ENCODE measurements at places on chromosomes 11 and 22.

DNA sequence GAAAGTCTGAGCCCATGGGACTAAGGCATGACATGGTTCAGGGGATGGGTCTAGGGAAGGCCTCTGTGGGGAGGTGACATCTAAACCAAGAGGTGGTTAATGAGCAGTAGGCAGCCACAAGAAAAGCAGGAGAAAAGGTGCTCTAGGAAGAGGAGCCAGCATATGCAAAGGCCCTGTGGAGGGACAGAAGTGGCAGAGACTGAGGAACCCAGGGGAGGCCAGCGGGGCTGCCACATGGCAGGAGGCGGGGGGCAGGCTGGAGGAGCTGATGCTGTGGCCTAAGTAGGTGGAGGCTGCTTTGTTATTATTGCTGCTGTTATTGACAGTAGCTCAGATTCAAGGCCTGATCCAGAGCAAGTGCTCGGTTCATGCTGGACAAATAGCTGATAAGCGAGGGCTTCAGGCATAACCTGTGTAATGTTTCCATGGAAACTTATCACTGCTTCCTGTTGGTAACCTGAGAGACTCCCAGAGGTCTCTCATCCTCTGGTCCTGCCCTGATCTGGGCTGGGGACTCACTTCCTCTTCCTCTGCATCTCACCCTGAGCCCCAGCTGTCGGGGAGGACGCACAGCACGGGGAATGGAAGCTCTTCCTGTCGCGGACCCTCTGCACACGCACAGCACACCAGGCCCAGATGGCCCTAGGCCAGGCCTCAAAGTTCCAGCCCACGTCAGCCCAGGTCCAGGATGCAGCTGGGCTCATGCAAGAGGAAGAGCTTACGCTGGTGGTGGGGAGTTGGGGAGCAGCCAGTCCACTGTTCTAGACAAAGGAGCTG, 75.2 kb upstream of the TP53I11 start:
- peak; percentile 82 for DNase-seq

- DNase-seq, result peak; percentile 11
Observed at GRCh38 chr22:44365832-44366231, 53.1 kb upstream of the SHISAL1 start.

GRCh38 chr22:25060522-25061071, 108.1 kb downstream of the KIAA1671 start:
- no peak for DNase-seq

DNA sequence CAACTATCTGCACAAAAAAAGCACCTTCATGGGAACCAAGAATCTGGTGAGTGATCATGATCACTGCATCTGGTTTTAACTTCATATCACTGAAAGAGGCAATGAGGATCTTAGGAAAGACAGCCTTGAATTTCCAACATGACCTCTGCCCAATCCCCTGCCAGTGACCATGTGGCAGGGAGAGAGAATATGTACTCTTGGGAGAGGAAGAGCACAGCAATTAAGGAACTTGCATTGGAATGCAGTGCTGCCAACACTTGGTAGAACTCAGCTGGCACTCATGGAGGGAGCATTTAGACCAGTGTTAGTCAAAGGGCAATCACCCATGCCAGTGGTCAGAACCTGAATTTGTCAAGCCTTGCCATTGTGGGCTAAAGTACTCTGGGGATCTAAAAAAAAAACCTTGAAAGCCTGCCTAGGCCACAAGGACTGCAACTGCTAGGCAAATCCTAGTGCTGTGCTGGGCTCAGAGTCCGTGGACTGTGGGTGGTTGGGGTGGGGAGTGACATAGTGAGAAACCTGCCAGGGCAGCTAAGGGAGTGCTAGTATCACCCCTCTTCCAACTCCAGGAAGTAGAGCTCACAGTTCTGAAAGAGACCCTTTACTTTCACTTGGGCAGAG, 23.1 kb downstream of the JRKL start:
- no peak for DNase-seq

DNA sequence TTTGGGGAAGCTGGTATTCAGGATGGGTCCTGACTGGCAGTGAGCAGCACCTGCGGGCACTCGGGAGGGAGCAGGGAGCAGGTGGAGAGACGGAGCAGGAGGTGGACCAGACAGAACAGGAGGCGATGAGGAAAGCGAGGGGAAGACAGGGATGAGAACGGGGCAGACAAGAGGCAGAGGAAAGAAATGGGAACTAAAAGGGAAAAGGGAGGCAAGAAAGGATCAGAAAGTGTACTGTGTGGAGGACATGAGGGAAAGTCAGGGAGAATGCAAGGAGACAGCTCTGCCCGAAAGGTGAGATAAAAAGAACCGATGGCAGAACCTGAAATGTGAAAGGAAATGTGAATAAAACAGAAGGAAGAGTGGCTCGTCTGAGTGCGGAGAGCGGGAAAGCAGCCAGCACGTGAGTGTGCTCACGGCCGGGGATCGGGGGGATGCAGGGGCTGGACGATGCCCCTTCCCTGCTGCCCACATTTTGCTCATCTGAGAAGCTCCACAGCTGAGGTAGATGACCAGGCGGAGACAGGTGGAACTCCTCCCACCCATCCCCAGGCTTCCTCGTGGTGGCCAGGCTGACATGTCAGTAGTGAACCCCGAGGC, 494.4 kb upstream of the B3GAT1 start:
- DNase-seq, result no peak

- no peak for DNase-seq
Observed at GRCh38 chr11:46505741-46506482, 87.9 kb downstream of the AMBRA1 start.

DNA sequence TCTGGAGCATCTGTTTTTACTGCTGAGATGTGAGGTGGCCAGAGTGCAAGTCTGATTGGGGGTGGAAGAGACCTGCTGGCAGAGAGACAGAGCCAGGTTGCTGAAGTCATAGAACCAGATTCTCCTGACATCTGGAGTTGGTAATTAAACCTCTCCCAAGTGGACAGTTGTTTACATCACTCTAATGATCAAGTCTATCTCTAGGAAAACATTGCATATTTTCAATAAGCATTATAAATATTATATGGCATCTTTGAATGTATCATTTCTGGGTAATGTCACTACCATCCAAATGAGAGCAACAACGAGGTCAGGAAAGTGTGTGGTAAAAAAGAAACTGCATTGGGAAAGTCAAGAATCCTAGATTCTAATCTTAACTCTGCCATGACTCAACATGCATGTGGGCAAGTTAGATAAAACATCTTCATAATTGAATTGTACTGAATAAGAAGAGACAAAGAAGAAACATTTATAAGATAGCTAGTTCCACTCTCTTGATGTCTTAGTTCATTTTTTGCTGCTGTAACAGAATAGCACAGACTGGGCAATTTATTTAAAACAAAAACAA, 351.2 kb upstream of the API5 start:
- DNase-seq, result no peak

GRCh38 chr11:111635706-111636045, 33.4 kb downstream of the SIK2 start:
- DNase-seq, result peak; percentile 69

DNA sequence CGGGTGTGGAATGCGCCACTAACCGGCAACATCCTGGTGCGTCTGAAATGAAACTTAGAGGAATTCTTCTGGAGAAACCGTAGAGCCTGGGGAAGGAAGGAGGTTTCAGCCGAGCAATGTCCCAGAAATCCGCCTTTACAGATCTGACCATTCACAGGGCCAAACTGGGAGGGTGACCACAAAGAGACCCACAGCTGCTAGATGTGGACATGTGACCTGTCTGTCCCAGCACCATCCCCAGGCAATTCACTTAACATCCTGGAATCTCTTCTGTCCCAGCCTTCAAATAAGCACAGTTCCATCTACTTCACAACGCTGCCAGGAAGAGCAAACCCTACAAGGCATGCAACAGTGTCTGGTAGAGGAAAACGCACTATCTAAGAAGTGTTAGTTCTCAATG, 9.8 kb downstream of the MCAT start:
- no peak for DNase-seq

- DNase-seq, result no peak
Observed at GRCh38 chr11:61797263-61797944, 4.7 kb downstream of the FEN1 start.

DNA sequence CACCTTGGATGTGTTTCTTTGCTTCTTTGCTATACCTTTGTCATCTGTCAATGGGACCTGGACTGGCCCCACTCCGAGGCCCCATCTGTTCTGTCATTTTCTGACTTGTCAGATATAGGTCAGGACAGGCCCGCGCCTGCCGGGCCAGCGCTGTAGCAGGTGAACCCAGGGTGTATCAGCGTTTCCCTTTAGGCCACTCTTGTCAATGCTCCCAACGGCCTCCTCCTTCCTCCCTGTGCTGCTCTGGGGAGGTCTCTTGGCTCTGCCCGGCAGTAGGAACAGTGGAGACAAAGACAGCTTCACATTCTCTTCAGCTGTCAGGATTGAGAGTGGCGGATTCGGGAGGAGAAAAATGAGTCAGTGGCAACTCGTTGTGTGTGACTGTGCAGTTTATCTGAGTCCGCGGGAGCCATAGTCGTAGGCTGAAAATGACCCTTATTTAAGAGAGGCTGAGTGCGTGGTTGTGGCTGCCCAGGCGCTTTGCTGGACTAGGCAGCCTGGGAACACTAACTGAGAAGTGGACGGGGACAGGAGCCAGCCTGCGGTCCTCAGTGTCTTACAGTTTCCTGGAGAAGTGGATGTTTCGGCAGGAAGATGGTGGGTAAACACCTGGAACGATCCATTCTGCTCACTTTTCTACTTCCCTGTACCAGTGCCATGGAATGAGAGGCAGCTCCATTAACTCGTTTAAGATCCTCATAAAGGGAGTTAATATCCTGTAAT, 102.3 kb downstream of the PRR5L start:
- no peak for DNase-seq

DNA sequence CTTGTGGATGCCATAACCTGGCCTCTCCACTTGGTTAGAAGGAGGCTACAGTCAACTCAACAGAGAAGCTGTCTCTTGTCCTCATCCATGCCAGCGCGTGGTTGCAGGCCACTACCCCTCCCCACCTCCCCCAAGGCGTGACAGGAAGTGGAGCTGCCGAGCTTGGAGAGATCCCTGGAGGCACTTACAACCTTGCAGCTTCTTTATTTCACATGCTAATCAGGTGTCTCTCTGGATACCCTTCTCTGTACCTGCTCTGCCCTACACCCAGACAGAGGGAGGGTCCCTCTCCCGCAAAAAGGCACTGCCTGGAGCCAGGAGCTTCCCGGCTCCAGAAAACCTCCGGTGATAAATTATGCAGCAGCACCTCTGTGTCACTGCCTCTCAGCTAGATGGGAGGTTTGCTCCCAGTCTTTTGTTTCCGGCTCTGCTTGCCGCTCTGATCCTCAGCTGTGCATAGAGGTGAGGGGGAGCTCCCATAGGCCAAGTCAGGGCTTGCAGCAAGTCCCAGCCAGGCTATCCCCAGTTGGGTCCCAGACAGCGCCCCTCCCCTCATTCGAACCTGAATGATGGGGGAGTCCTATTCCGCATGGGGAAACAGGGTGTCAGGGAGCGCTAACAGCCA, 5.7 kb downstream of the LRP4 start:
- no peak for DNase-seq

DNA sequence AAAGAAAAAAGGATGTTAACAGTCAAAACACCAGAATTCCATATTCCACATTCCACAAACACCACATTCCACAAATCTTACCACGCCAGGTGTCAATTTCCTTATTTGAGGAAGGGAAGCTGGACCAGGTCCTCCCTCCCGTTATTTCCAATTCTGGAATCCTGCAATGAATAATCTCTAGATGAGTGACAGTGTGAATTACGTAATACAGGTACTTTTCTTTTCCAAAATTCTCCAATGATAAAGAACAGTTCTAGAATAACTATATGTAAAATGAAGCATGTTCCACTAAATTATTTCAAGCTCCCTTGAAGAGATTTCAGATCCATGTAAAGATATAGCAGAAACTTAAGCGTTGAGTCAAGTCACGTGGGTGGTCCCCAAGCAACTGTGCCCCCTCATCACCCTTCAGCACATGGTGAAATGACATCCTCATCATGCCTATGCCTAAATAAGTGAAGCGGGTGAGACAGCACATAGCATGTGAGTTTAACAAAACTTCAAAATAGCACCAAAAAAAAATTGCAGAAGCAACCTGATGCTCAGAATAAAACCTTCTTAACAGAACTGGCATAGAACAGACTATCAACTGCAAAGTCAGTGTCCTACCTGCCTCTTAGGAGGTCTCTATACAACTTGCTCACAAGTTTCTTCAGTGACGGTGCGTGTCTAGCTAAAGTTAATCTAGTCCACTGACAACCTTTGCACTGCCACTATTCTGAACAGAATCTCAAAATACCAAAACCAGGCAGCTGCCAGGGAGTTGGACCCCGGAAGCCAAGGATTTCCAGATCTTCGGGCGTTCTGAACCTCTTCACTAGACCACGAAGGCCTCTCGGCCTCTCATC, 876 bp downstream of the NFRKB start:
- DNase-seq, result no peak

DNA sequence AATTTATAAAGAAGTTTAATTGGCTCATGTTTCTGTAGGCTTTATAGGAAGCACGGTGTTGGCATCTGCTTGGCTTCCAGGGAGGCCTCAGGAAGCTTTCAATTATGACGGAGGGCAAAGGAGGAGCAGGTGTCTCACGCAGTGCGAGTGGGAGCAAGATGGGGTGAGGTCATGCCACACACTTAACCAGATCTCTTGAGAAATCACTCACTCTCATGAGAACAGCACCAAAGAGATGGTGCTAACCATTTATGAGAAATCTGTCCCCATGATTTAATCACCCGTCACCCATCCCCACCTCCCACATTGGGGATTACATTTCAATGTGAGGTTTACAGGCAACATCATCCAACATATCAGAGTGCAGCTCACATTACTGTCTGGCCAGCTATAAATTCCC, 103.5 kb downstream of the ARHGAP8 start:
- peak; percentile 23 for DNase-seq

DNA sequence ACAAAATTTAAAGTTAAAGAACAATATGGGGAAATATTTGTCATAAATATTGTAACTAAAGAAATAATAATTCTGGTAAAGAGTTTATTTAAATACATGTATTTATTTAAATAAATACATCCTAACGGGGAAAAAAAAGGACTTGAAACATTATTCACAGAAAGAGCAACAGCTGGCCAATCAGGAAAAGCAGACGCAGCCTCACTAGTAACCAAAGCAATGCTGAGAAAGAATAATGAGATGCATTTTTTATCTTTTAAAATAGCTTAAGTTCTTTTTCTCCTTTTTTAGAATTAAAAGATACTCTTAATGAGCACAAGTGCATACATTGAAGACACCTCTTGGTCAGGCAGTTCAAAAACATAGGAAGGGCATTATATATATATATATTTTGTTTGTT, 2.6 kb upstream of the LTO1 start:
- no peak for DNase-seq
